ENCODE measurements at places on chromosomes 13 and 19. TPM values are rescaled to one million over a fixed set of nuclear protein-coding genes. Genes with fewer than 3 reads are reported as not detected.

The PTGIR gene
- 8.6 TPM for total RNA-seq

DNA sequence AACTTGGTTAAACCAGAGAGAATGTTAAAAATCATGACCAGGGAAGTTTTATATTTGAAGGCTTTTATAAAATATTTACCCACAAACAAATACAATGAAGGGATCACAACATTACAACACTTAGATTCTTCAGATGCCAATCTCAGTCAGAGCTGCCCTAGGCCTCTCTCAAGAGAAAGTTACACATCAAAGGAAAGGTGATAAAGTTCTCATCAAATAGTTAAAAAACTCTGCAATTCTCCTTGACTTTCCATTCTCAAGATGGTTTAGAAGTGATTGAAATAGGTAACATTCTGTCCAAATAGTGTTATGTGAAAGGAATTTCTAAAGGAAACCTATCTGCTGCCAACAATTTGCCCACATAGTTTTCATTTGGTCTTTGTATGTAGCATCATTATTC, 1115.2 kb upstream of the MIR17HG start:
- no peak for DNase-seq

GRCh38 chr19:52369559-52370340, at the start of gene ZNF880:
Gene ZNF880, plus strand, starts transcription at chr19:52369923. Its CDS starts 43 bp downstream, at chr19:52369966.
- peak; percentile 91 for DNase-seq

DNA sequence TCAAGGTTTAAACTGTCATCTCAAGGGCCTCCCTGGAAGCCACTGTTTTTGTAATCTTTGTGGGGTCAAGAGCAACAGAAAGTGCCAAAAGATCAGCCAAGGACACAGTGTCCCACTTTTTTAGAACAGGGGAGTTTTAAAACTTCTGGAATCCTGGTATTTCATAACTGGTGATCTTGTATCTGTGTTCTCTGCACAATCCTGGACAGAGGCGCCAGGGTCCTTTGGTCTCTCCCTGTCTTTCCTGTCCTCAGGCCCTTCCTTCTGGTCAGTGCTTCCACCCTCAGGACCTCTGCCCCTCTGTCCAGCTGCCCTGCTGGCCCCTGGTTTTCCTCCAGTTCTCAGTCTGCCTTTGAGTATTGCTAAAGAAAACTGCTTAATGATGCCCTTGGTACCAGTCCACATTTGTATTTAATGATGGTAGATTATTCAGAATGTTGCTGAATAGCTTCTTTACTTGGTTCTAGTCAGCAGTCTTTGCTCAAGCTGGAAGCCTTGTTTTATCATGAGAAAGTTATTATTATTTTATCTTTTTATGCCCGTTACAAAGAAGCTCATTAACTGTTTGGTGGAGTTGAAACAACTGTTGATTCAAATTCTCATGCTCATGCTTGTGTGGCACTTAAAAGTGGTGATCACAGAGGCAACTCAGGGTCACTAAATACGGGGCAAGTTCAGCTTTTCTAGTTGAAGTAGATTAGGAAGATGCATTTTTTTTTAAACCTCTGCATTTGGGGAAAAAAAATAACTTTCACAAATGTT, 47.5 kb downstream of the WASF3 start:
- DNase-seq, result no peak
